ENCODE measurements at places on chromosomes 2 and 18.

DNA sequence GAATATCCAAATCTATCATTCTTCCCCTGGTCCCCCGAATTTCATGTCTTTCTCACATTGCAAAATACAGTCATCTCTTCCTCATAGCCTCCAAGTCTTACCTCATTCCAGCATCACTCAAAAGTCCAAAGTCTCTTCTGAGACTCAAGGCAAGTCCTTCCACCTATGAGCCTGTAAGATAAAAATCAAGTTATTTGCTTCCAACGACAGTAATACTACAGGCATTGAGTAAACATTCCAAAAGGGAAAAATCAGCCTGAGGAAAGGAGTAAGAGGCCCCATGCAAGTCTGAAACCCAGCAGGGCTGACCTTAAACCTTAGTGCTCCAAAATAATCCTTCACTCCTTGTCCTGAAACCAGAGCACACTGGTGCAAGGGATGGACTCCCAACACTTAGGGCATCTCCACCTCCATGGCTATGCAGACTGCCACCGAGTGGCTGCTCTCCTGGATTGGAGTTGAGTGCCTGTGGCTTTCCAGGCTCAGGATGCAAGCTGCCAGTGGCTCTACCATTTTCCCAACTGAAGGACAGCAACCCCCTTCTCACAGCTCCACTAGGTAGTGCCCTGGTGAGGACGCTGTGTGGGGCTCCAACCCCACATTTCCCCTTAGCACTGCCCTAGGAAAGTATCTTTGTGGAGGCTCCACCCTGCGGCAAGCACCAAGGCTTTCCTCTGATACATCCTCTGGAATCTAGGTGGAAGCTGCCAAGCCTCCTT lies 16.3 kb downstream of the DTNA start:
- DNase-seq: no peak

- peak; percentile 89 for DNase-seq
Observed at GRCh38 chr2:112053917-112054846, 887 bp upstream of the TMEM87B start.

GRCh38 chr2:129318581-129319421 lies 660.7 kb upstream of the RAB6C start:
- DNase-seq: no peak

DNA sequence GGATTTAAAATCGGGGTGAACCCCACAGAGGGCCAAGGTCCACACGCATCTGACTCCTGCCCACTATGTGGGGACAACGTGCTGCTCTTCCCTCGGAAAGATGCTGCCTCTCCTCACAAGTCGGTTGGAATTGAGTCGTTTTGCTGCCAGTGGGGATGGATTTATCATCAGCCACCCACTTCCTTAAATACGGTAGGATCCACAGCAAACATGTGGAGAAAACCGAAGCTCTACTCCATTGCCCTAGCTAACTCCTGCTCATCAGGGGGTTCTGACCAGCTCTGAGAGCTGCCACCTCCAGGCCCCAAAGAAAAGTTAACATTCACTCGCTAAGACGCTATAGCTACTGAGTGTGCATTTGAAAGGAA lies 80.9 kb downstream of the CHRNA1 start:
- DNase-seq: peak; percentile 13

- DNase-seq: no peak
Observed at GRCh38 chr2:217356781-217357180, 496.9 kb upstream of the TNP1 start.

- no peak for DNase-seq
Observed at GRCh38 chr2:170647741-170648436, 67.2 kb upstream of the SP5 start.

GRCh38 chr18:45197526-45197970 lies 417.7 kb upstream of the SLC14A2 start:
- DNase-seq: no peak

DNA sequence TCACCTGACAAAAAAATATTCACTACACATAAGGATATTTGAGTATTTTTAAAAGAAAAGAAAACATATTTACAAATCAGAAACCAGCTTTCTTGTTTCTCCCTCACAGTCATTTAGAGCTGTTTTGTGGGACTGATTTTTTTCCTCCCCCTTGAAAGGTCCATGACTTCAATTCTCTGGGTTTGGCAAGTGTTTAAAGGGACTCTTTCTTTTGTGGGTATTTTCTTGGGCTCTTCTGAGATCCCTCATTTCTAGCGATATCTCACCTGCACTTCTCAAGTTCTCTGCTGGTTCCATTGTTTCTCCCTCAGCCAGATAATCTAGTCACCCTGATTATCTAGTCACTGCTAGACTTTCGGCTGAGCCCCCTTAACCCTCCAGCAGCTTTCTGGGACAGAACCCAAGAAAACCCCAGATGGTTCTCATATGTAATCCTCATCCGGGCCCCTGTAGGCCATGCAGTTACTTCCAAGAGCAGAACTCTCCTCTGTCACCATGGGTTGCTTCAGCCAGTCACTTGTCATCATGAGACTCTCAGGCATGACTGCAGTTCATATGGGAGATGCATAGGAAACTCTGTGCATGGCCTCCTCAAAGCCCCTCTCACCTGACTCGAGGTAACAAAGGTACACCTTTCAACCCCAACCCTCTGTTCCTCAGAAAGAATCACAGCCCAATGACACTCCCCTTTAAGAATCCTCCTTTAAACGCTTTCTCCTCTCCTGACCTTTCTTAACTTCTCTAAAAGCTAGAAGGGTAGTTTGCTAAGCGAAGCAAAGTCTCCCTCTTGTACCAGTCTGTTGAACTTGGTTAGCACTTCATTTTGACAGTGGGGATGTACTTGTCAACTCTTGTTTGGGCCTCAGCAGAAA lies 36.7 kb upstream of the ITGA4 start:
- no peak for DNase-seq

DNA sequence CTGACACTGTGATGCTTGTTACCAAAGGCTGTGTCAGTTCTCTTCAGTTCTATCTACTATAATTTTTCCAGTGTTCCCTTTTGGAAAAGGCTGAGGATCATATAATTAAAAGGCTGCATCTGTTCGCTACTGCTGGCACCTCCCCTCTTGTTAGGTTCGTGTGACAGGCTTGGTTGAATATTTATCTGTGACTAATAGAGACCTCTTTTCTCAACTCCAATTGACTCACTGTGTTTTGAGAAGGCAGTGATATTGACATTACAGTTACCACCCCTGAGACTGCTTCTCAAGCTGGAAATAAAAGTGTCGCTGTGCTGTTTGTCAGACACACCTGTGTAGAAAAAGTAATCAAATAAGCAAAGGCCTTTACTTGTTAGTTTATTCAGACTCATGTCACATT lies 205.5 kb upstream of the KCNH7 start:
- no peak for DNase-seq

DNA sequence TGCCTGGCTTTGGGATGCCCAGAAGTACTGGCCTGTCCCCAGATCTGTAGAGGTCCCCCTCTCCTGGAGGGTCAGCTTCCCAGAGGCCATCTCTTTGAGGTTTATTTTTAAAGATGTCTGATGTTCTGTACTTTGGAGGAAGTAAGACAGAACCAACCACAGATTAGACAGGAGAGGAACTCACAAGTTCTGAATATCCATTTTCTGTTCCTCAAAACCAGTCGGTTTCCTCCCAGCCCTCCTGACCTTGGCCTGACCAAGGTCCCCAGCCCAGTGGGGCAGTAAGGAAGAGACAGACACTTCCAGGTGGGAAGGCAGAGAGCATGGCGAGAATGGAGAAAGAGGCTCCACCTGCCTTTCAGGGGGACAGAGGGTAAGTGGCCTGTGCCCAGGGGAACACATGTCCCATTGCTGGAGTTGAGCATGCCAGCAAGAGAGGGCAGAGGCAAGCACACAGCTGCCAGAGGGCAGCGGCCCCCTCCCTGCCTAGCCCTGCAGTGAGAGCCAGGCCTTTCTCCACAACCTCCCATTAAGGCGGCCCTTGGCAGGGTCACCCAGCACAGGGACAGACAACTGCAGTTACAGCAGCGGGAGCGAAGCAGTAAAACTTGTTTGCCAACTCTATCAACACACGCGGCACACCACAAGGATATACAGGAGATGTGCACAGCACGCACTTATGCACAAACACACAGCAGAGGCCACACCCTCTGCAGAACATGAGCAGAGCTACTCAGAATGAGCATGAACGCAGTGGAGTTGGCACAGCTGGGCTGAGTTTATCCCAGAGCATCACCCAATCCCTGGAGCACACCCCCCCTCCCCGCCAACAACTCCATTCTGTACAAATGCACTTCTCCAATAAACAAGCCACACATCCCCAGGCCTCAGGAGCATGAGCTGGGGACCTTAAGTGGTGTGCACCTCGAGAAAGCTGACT lies 18.5 kb upstream of the SEMA4C start:
- no peak for DNase-seq

DNA sequence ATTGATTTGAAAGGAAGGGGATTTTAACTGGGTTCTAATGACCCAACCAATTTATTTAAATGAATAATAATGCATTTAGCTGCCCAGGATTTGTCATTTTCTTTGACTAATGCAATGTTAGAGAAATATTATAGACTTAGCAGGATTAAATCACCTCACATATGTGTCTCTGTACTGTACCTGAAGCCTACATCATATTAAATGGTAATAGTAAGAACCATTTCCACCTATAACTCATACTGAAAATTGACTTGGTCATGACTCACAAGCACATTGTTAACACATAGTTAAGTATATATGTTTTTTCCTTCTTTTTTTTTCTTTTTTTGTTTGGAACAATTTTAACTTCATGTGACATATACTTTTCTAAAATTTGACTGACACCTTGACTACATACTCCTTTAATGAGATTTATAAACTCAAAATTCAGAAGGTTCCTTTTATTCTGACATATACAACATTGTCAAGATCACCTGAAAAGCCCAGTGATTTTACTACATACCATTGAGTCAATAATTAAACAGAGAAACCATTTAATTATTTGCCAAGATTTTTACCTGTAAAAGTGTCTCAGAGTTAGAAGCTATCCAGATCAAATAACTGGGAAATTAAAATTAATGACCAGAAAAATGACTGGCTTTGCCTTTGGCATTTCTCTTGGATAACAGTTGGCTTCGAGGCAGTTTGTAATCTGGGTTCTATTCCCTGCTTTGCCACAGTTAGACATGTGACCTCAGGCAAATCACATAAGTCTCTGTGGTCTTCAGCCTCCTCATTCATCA lies 58.8 kb upstream of the CDC42EP3 start:
- no peak for DNase-seq

GRCh38 chr18:76518860-76519538 lies 24.0 kb upstream of the ZNF516 start:
- DNase-seq: peak; percentile 24

GRCh38 chr2:134739236-134739878 lies 20.6 kb upstream of the TMEM163 start:
- no peak for DNase-seq

GRCh38 chr2:221402072-221402471 lies 170.0 kb downstream of the EPHA4 start:
- peak; percentile 77 for DNase-seq

DNA sequence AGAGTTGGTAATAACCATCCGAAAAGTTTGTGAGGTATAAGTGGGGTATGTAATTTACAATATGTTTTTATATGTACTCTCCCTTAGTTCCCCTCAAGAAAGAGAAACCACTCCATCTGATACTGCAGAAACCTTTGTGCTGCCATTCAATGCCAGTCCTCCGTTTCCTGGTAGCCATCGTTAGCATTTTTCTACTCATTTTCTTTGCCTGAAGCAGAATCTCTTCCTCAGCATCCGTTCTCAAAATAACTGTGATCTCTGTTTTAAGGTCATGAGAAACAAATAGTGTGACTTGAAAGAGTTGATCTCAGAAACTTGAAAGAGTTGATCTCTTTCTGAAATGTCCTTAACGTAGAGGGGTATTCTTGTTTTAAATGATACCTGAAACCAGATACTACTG lies 996 bp downstream of the PTCD3 start:
- no peak for DNase-seq

GRCh38 chr2:74002505-74003421 lies 18.1 kb downstream of the TET3 start:
- peak; percentile 87 for DNase-seq

DNA sequence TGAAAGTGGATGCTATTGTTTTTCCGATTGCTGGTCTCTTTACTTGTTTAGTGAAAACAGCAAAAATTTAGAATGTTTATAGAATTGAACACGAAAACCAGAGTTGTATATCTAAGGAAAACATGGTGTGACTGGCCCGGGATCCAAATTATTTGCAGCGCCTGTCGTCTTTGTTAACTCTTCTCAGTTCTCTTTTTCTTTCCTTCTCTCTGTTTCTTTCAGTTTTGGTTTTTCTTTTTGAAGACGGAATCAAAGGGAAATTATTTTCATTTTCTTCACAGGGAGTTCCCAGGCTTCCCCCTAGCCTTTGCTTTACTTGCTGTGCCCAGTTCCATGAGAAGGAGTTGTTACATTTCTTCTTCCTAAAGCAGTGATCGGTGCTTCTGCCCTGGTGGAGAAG lies 76.0 kb downstream of the AGAP1 start:
- no peak for DNase-seq

DNA sequence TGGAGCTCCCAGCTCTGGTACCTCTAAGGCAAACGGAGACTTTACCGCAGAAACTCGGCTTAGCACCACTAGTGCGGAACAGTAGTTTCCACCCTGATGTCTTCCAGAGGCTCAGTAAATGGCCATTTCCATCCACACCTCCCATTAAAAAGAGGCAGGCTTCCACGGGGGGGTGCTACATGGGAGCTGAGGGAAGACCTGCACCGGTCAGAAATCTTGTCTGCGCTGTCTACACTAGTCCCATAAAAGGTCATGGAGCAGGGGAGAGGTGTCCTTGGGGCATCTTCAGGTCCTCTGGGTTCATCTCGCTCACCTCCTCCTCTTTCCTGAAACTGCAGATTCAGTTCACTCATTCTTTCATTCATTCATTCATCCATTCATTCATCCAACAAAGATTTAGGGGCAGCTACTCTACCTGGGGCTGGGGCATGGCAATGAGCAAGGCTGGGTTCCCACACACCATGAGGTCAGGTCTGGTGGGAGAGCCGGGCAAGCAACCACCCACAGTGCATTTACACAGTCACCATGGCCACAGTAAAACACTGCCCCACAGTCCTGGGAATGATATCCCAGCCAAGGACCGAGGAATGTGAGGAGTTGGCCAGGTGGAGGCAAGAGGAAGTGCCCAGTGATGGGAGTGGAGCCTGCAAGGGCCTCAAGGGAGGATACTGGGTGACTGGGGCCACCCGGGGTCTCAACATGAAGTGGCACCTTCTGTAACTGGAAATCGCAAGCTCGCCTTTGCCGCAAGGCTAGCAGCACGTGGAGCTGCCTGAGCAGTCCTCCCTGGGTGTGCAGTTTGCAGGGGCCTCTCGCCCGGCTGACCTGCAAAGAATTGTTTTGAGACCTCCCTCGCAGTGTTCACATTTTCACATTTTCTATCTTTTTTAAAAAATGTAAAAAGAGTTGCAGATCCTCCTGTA lies 180.2 kb upstream of the RAB6C start:
- DNase-seq: no peak

DNA sequence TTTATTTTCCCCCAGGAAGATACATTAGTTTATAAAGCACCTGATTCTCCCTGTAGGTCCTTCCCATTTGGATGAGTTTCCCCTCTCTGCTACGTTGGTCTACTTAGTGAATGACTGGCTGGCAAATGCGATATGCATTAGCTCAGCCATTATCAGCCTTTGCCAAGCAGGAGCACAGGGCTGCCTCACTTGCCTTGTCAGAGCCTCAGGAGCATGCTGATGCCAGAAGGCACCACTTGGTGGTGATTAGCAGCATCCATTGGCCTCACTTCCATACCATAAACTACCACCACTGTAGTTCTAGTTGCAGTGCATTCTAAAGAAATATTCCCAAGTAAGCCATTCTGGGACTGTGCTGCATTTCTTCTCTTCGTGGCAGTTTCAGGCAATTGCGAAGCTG lies 442.8 kb upstream of the CHST9 start:
- DNase-seq: no peak

Data from HCEC 1CT (cell line).